ENCODE measurements at places on chromosomes 6 and 20. TPM values are rescaled to one million over a fixed set of nuclear protein-coding genes. Genes with fewer than 3 reads are reported as not detected.

YIPF3 gene
- total RNA-seq, result 32.6 TPM

GJA10 gene
- not detected for total RNA-seq

MYB gene
- total RNA-seq, result 50.9 TPM

GRIK2 gene
- total RNA-seq, result not detected

- no peaks in the 10 kb centered on the region for H3K36me3 ChIP-seq
- no peak overlapping the region for H3K27ac ChIP-seq
Observed at GRCh38 chr6:24064106-24064505, 61.9 kb upstream of the NRSN1 start.

DNA sequence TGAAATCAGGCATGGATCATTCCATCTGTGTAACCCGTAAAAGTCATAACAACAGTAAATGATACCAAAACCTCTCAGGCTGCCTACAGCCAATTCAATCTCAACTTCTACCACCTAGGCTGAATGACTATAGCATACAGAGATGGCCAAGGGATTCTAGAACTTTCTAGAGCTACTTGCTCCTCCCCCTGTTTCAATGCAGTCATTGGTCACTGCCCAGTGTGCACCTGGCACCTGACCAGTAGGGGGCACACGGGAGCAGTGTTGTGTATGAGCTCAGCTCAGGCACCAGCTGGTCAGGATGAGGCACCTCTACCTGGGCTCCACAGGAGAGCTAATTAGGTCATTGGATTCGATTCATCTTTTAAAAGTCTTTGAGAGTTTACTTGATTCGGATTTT lies 86.2 kb downstream of the PLEKHG1 start:
- H3K27ac ChIP-seq, result no peak overlapping the region
- H3K4me3 ChIP-seq, result no peak overlapping the region
- H3K27me3 ChIP-seq, result no peaks in the 10 kb centered on the region
- peak; percentile 68 for DNase-seq
- H3K36me3 ChIP-seq, result no peaks in the 10 kb centered on the region

DNA sequence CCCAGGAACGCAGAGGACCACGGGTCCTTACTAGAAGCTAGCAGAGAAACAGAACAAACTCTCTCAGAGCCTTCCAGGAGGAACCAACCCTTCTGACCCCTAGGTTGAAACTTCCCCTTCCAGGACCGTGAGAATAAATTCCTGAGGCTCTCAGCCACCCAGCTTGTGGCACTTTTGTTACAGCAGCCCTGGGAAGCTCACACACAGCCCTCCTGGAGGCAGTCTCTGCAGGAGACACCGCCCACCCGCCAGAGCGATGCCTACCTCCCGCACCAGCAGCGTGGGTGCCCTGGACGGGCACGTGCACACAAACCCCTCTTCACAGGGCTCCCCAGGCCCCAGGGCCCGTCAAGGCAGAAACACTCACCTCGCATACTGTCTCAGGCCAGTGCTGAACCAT lies 4.2 kb downstream of the RNASET2 start:
- peak overlapping the region; percentile 19 for H3K4me3 ChIP-seq
- peak overlapping the region; percentile 67 for H3K27ac ChIP-seq
- peaks cover 49% of the 10 kb centered on the region for H3K36me3 ChIP-seq
- no peaks in the 10 kb centered on the region for H3K27me3 ChIP-seq
- H3K4me1 ChIP-seq, result peaks cover 56% of the 10 kb centered on the region

DNA sequence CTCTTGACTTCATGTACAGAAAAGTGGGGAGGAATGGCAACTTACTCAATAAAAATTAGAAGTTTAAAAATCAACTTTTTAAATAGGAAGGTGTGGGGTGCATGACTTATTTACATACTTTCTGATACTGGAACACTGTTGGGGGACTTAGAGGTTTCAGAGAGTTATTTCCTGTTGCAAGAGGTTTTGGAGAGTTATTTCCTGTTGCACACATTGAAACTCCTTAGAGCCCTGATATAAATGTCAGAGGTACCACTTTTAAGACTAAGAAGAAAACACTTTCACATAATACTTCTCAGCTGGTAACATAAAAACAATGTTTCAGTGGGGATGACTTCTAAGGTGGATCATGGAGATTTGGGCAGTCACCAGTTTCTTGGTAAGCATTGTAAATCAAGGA lies 579.9 kb downstream of the MMUT start:
- H3K27me3 ChIP-seq, result no peaks in the 10 kb centered on the region
- no peaks in the 10 kb centered on the region for H3K4me1 ChIP-seq
- no peak overlapping the region for H3K4me3 ChIP-seq
- no peak for DNase-seq

GRCh38 chr6:121593011-121593641 lies 157.7 kb downstream of the GJA1 start:
- H3K4me3 ChIP-seq, result no peak overlapping the region
- H3K36me3 ChIP-seq, result no peaks in the 10 kb centered on the region
- no peaks in the 10 kb centered on the region for H3K27me3 ChIP-seq

- H3K27ac ChIP-seq, result no peak overlapping the region
- no peak for DNase-seq
- H3K27me3 ChIP-seq, result no peaks in the 10 kb centered on the region
- peaks cover 4% of the 10 kb centered on the region for H3K36me3 ChIP-seq
Observed at GRCh38 chr6:166318649-166319600, 10.7 kb upstream of the PRR18 start.
